Kasumi-1 (cell line): ENCODE measurements at places on chromosomes 3 and 15.
A peak's percentile ranks its signal among the peaks of the same experiment; 100 is the strongest.

GRCh38 chr3:171967137-171967783, 72.1 kb upstream of the FNDC3B start:
- DNase-seq = peak; percentile 27

GRCh38 chr3:52986938-52987337, 58.9 kb downstream of the SFMBT1 start:
- no peak for DNase-seq

DNA sequence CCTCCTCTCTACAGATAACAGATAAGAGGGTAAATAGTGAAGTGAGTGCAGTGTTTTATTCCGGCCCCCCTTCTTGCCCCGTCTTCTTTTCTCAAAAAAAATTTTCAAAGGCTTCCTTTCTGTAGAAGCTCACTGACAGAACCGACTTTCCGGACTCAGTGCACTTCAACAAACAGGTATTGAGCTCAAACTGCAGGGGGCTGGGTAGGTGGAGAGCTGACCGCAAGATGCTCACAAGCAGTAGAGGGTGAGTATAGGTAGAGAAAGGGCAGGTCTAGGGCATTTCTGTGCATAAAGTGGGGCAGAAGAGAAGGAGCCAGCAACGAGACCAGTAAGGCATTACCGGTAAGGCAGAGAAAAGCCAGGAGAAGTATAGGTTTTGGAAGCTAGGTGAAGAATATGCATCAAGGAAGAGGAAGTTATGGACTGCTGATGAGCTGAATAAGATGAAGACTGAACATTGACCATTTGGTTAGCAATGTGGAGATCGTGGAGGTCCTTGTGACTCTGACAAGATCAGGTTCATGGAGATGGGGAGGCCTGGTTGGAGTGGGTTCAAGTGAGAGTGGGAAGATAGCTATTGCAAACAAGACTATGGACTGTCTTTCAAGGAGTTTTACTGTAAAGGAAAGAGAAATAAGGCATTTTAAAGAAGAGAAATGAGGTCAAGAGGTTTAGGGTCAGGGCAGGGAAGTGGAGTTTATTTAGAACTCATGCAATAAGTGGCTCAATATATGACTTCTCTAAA, 97.4 kb downstream of the ST6GAL1 start:
- no peak for DNase-seq

GRCh38 chr3:18237251-18238005, 187.7 kb downstream of the SATB1 start:
- no peak for DNase-seq

- DNase-seq = peak; percentile 77
Observed at GRCh38 chr3:190618330-190619030, 104.6 kb downstream of the IL1RAP start.

DNA sequence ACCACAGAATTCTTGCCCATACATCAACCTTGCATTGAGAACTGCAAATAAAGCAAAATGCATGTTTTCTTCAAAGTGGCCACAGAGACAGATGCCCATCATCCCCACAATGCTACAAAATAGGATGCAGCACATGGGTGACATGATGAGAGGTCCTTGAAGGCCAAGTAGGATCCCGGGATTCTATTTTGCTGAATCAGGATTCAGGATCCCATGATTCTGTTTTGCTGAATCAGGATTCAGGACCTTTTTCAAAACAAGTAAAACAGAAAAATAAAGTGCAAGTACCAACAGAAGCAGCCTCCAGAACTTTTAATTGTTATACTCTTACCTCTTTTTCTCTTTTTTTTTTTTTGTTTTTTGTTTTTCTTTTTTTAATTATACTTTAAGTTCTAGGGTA, 242.1 kb upstream of the NR2E3 start:
- DNase-seq = no peak

DNA sequence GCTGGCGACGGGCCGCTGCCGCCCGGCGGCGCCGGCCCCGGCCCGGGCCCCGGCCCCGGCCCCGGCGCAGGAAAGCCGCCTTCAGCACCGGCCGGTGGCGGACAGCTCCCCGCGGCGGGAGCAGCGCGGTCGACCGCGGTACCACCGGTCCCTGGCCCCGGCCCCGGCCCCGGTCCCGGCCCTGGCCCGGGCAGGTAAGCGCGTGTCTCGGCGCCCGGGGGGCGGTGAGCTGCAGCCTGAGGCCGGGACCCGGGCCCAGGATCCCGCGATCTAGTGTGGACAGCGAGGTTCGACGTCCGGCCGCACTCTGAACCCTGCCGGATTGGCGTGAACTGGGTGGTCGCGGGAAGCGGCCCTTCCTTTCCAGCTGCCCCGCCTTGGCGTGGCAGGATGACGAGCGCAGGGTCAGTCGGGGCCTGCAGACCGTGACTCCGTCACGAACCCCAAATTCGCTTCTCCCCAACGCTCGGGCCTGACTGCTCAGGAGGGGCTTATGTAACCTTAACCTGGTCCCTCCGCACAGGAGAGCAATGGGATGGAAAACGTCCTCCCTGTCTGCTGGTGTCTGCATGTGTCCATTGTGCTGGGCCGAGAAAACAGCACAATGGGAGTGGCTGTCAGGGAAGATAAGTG, 472 bp downstream of the BSN start:
- no peak for DNase-seq

DNA sequence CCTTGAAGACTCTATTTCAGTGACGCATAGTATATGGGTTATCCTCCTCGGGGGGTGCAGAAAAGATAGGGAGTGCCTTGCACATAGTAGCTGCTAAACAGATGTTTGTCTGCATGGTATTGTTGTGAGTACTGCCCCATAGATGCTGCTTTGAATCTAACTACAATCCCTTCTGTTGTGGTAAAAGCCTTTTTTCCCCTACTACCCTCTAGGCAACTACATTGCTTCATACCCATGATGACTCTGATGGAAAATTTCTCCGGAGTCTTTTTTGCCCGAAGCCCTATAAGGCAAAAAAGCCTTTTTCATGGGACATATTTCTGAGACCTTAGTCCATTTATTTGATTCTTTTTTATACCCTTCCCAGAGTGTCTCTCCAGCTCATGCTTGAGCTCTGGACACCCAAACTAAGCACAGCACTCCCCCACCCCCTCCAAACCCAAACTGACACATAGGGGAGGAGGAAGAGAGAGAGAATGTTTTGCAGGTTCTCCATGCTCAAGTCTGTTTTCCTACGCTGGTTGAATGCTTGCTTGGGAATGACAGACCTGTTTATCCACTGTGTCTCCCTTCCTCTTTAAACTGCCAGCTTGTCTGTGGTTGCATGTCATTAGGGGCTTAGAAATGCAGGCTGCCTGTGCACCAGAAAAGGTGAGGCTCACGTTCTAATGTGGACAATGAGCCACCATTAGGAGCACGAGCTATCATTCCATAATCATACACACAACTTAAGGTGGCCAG, 52.9 kb downstream of the LRTM1 start:
- DNase-seq = no peak

GRCh38 chr3:20511863-20512505, 326.0 kb upstream of the SGO1 start:
- peak; percentile 58 for DNase-seq

- DNase-seq = no peak
Observed at GRCh38 chr3:37742574-37743212, 119.0 kb upstream of the CTDSPL start.

- peak; percentile 74 for DNase-seq
Observed at GRCh38 chr15:57146506-57147201, 228.2 kb downstream of the TCF12 start.

GRCh38 chr15:70643106-70643782, 120.1 kb downstream of the UACA start:
- DNase-seq = no peak

DNA sequence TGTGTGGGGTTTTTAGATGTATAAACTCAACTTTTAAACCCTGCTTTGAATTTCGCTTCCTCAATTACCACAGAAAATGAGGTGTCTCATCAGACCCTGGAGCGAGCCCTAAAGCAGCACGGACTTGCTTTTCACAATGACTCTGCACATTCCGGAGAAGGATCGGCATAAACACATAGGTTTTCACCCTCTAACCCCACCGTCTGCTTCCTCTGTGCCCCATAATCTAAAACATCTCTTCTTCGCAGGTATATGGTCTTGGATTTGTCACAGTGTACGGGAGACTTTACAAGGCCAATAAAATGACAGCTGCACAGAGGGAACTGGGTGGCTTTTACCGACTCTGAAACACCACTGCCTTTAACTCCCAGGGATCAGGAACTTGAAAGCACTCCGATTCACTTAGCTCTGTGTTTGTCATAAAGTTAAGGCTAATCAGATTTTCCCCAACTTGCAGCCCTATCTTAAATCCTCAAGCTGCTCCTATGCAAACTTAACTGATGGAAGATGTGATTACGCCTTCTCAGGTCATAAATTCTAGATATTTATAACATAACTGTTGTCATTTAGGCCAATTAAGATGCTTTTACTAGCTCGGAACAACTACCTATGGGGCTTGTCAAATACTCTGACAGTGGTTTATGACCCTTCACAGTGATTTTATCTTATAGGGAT, 133.4 kb upstream of the WNT5A start:
- DNase-seq = no peak

DNA sequence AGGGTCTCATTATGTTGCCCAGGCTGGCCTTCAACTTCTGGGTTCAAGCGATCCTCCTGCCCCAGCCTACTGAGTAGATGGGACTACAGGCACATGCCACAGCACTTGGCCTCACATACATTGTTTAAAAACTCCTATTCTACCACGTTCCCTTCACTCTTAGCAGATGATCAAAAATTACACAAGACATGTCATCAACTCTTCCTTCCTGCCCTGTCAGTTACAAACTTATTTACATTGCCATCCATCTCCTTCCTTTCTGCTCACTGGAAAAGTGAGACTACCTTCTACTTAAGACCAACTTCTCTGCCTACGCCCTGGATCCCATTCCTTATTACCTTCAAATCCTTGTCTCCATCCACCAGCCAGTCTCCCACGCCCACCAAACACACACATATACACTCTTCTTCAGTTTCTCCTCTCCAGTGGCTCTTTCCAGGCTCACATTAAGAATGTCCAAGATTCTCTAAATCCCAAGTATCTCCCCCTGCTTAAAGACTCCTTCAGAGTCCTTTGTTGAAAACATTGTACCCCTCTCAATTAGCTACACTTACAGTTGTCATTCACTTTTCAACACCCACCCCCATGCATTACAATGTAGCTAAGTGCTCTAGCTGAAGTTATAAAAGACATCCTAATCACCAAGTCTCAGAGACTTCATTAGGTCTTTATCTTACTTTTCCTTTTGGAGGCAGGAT, 4.3 kb downstream of the PEAK1 start:
- peak; percentile 27 for DNase-seq

DNA sequence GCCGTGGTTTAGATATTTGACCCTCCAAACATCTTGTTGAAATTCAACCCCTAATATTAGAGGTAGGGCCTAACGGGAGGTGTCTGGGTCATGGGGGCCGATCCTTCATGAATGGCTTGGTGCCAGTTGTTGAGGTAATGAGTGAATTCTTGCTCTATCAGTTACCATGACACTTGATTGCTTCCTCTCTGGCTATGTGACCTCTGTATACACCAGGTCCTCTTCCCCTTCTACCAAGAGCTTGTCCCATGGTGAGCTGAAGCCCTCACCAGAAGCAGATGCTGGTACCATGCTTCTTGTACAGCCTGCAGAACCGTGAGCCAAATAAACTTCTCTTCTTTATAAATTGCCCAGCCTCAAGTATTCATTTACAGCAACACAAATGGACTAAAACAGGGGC, 41.8 kb upstream of the TIPARP start:
- no peak for DNase-seq

DNA sequence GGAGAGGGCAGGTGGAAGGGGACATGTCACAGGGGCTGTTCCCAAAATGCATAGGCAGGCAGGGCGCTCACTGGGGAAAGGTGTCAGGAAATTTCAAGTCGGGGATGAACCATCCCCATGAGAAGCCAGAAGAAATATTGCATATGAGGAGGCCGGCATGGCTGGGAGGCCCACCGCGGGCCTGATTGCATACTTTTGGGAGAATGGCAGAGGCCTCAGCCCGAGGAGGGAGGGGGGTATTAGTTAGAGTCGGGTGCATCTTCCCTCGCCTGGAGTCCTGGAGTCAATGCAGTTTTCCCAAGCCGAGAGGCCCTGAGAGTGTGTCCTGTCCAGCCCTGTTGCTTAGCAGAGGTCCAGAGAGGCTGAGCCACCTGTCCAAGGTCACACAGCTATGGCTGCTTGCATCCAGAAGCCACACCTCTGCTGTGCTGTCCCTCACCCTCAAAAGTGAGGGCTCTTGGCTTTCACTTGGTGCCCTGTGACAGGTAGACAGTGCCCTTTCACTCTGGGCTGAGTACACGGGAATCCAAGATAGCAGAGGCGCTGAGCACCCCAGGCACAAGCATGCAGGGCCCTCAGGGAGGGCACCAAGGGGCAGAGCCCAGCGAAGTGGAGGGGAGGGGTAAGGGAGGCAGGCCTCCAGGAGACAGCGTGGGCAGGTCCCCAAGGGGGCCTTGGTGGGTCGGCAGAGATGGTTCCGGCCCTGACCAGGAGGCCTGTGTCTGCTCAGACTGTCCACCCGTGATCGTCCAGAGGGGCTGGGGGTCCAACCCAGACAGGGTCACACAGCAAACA, 48.5 kb downstream of the GRIP2 start:
- no peak for DNase-seq

- no peak for DNase-seq
Observed at GRCh38 chr3:18808429-18808828, 339.9 kb upstream of the KCNH8 start.

DNA sequence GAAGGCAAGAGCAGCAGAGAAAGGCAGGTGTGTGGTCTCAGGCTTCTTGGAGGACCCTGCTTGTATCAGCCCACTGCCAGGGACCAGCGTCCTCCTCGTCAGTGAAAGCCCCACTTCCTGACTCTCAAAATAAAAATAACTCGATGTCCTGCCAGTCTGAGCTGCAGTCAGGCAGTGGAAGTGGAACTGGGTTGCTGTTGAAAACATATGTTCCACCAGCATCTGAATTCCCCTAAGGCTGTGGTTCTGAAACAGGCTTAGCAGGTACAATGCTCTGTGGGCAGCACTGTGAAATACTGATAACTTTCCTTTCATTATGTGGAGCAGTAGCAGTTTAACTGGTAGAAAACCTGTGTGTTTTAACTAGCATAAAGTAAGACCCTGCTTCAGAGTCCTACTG, 121.6 kb upstream of the EIF1B start:
- DNase-seq = no peak

GRCh38 chr3:59443618-59444293, 393.9 kb upstream of the CFAP20DC start:
- DNase-seq = no peak

- DNase-seq = peak; percentile 63
Observed at GRCh38 chr15:72599855-72600464, 54.5 kb upstream of the GOLGA6B start.

DNA sequence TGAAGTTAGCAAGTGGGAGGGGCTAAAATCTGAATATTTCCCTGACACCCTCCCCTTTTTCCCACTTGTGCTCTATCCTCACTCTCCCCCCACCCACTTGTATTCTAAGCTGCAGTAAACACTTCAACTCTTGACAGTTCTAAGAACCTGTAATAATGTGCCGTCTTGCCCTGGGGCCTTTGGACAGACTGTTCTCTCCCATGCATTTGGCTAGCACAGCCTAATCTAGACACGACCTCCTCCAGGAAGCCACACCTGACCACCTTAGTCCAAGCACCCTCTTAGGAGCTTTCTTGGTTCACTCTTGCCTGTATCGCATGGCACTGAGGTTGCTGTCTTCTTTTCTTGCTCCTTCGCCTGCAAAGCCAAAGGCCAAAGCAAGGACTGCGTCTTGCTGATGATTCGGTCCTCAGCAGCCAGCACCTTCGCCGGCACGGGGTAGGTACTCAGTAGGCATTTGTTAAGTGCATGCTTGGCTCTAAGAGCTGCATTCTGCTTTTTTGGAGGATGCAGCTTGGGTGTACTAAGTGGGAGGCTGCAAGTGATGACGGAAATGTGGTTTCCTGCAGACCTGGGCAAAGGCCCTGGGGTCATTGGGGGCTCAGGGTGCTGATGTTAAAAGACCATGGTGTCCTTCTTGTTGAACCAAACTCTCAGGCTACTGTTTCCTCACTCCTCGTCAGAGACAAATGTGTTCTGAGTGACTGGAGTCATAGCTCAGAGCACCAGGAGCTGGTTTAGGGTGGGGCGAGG, 2.0 kb upstream of the ZNF710 start:
- DNase-seq = peak; percentile 48
